Dermis blood vessel endothelial cell (primary cell): ENCODE measurements at places on chromosomes 11 and 22. TPM values are rescaled to one million over a fixed set of nuclear protein-coding genes. Genes with fewer than 3 reads are reported as not detected.
A peak's percentile ranks its signal among the peaks of the same experiment; 100 is the strongest.

- DNase-seq: no peak
These were observed 4.8 kb upstream of the DUSP8 start for GRCh38 chr11:1576825-1577224.

GRCh38 chr11:773830-774229 is 3.5 kb downstream of the GATD1 start:
- DNase-seq: no peak

DNA sequence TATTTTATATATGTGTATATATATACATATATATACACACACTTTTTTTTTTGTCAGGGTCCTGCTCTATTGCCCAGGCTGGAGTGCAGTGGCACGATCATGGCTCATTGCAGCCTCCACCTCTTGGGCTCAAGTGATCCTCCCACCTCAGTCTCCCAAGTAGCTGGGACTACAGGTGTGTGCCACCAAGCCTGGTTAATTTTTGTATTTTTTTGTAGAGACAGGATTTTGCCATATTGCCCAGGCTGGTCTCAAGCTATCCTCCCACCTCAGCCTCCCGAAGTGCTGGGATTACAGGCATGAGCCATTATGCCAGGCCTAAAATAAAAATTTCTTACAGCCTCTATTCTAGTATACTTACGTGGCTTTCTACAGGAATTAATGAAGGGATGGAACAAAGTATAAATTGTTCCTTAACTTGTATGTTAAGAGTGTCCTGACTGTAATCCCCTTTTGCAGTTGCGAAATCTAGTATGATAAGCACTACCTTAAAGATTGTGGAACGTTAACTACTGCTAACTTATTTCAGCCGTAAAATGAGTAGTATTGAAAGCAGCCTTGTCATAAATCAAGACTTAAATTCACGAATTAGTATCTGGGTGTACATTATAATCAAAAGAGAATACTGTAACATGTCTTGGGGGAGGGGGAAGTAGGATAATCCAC is 2.1 kb downstream of the TRAF6 start:
- no peak for DNase-seq

GRCh38 chr22:30922151-30922611 is 46.4 kb downstream of the MORC2 start:
- DNase-seq: peak; percentile 81

- DNase-seq: no peak
These were observed 189.2 kb downstream of the CSNK2A3 start for GRCh38 chr11:11163669-11164333.

- peak; percentile 49 for DNase-seq
These were observed 864 bp upstream of the EHBP1L1 start for GRCh38 chr11:65574811-65575567.

GRCh38 chr11:12199231-12199948 is 89.0 kb downstream of the MICAL2 start:
- peak; percentile 63 for DNase-seq

DNA sequence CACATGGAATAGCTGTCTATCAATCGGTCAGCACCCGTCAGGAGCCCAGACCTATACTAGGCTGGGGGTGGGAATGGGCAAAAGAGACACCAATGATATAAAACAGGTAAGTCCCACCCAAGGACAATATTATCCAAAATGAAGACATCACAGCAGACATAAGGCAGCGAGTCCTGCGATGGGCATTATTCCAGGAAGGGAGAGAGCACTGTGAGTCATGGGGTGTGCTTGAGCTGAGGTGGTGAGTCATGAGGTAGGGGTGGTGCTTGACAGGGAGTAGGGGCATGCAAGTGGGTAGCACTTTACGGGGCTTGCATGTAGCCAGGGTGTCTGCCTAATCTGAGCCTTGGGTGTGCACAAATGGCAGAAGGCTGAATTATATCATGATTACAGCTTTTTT is 605.0 kb upstream of the CADM1 start:
- no peak for DNase-seq

- DNase-seq: no peak
These were observed 236.3 kb downstream of the CADM1 start for GRCh38 chr11:115267871-115268270.

DNA sequence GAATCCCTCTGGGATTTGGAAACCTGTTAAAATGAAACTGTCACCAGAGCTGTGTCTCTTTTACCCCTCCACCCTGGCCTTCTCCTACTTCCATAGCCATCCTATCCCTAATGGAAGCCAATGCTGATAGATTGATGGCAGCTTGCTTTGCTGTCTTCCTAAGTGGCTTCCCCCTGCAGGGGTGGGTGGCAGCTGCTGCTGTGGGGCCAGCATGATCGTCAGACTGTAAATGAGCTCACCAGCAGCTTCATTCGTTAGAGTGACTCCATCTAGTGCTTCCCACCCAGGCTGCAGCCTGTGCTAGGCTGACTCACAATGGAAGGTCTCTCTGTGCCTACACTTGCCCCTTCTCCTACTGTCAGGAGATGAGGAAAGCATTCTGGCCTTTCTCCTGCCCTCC is 311.0 kb downstream of the BUD13 start:
- DNase-seq: peak; percentile 7

DNA sequence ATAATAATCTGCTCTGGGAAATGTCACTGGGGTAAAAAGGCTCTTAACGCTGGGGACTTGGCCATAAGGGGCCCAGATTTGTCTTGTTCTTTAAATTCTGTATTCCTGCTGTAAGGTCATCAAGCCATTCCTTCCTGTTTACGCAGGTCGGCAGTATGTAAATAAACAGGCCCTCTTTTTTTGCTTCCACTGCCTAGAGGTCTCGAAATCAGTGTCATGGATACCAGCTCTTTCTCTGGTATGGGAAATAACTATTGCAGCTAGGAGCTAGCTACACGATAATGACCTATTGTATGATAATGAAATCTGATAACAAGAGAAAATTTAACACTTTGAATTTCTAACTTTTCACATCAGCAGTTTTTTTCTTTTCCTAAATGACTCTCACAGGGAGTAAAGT is 209.2 kb upstream of the NARS2 start:
- no peak for DNase-seq

GRCh38 chr11:133753150-133753549 is 92.2 kb downstream of the SPATA19 start:
- DNase-seq: no peak

GRCh38 chr11:8671651-8672062 is 10.8 kb downstream of the TRIM66 start:
- DNase-seq: peak; percentile 87

GRCh38 chr22:35742342-35743100 is 24.8 kb downstream of the APOL5 start:
- peak; percentile 83 for DNase-seq

- DNase-seq: peak; percentile 20
These were observed at the start of gene CYB5R2 for GRCh38 chr11:7672960-7673723. Gene CYB5R2 (minus strand): TSS chr11:7673500. CDS start chr11:7672825, 675 bp downstream.

GRCh38 chr11:103661185-103661584 is 375.3 kb upstream of the DDI1 start:
- DNase-seq: no peak

GRCh38 chr11:73648571-73649046 is 2.2 kb downstream of the PLEKHB1 start:
- DNase-seq: no peak

- DNase-seq: no peak
These were observed 624.9 kb downstream of the ETS1 start for GRCh38 chr11:127962416-127962815.

DNA sequence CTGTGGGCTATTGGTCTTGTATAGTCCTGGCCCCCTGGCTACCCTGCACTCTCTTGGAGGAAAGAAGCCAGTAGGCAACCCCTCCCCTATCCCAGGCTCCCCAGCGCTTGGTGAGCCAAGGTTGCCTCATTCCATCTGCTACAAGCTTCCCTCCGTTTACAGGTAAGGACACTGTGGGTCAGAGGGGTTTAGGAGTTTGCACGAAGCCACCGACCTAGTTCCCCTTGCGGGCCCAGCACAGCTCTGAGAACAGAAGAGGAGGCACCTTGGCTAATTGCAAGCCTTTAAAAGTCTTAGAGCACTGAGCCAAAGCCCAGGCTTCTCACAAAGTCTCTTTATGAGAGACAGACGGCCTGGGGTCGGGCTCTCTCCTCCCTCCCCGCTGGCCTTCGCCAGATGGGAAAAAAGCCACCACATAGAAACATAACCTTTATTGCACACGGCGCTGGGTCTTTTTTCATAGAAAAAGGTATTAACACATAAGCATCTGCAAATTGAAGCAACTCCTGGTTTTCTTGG is 99.8 kb downstream of the CEP164 start:
- no peak for DNase-seq

DRAP1 gene
- 64.9 and 93.9 TPM in 2 replicates for total RNA-seq

CNTN5 gene
- total RNA-seq: not detected in 2 replicates

LRRC4C gene
- total RNA-seq: not detected in 2 replicates

TENM4 gene
- total RNA-seq: 0.37 and 2.9 TPM in 2 replicates

OR8G1 gene
- not detected in 2 replicates for total RNA-seq

SLC22A8 gene
- not detected in 2 replicates for total RNA-seq

LRRC10B gene
- not detected in 2 replicates for total RNA-seq

MAPK11 gene
- 21.4 and 41.7 TPM in 2 replicates for total RNA-seq

MS4A12 gene
- total RNA-seq: not detected in 2 replicates

PRAME gene
- total RNA-seq: not detected in 2 replicates

CASP1 gene
- total RNA-seq: 32.8 and 41.1 TPM in 2 replicates

PTH gene
- not detected in 2 replicates for total RNA-seq

HTR3B gene
- not detected in 2 replicates for total RNA-seq

MMP8 gene
- not detected in 2 replicates for total RNA-seq
